Inflammatory macrophage treated with lipopolysaccharide for 4 hours (primary cell): ENCODE measurements at places on chromosomes 7 and 10.

DNA sequence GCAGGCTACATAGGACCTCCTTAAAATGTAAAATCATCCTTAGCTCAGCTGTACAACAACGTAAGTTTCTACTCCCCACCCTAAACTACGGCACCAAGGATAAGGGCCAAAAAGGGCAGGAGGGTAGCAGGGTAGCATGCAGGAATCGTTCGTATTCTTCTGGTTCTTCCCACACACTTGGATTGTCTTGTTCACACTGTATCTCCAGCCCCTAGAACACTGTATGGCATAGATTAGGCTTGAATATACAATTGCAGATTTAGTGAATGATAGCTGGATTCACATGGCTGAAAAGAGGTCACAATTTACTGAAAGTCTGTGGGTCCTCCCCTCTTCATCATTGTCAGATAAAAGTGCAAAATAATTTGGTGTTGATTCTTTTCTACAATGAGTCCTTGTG lies 28.2 kb upstream of the PRKAR2B start:
- DNase-seq, result no peak

GRCh38 chr7:98418636-98419315 lies 17.9 kb upstream of the BAIAP2L1 start:
- peak; percentile 75 for DNase-seq

GRCh38 chr10:114507449-114507848 lies 103.1 kb upstream of the AFAP1L2 start:
- no peak for DNase-seq

- DNase-seq, result no peak
Measured at GRCh38 chr7:142445019-142445686, 187.3 kb upstream of the PRSS58 start.

DNA sequence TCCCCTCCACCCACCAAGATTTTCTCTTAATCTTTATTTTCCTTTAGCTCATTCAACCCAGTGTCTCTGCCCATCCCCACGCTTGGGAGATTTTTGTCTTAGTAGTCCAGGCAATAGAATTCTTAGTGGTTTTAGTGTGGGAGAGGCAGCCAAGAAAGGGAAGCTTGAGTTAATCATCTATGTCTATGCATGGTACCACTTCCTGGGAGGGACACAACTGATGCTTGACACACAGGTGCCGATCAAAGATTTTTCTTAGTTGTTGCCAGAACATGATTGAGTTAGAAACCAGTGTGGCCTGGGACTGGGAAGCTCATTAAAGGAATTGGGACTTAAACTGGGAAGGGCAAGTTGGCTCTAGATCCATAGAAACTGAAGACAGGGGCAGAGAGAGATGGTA lies 3.1 kb downstream of the STRA8 start:
- DNase-seq, result peak; percentile 25

- no peak for DNase-seq
Measured at GRCh38 chr10:27534161-27534700, 30.1 kb downstream of the RAB18 start.

- peak; percentile 83 for DNase-seq
Measured at GRCh38 chr10:11678074-11678793, 63.9 kb upstream of the ECHDC3 start.

- no peak for DNase-seq
Measured at GRCh38 chr7:107405559-107405958, 64.3 kb upstream of the GPR22 start.

DNA sequence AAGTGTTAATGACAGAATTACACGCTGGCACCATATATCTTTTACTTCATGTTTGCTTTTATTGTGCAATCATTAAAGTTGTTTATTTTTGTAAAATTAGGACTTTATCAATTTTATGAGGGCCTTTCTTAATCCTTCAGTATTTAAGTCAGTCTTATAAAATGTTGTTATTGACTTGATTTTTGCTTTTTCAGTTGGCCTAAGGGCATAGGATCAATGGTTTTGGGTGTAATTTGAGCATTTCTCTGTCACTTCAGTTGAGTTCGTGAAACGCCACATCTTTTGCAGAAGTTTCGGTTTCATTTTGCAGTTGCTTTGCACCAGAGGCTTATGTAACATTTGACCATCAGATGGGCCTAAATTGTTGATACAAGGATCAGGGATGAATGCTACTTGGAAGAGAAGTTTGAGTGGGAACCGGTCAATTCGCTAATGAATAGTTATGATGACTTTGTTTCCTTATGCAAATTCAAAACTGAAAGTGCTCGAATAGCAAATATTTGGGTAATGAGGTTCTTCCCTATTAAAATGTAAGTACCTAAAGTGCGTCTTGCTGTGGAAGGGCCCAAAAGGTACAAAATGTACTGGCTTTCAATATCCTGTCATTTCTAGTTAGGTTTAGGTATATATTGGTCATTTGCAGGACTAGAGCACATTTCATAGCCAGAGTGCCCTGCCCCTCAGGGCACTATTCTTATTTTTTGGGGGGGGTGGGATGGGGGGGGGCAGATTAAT lies 340.9 kb downstream of the LRMDA start:
- peak; percentile 80 for DNase-seq

DNA sequence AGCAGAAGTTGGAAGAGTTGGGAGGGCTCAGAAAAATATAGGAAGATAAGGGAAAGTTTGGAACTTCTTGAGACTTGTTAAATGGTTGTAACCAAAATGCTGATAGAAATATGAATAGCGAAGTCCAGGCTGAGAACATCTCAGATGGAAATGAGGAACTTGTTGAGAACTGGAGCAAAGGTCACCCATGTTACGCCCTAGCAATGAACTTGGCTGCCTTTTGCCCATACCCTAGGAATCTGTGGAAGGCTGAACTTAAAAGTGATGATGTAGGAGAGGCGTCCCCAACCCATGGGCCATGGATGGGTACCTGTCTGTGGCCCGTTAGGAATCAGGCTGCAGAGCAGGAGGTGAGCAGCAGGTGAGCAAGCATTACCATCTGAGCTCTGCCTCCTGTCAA lies 347.8 kb downstream of the ARL4A start:
- DNase-seq, result no peak

- DNase-seq, result no peak
Measured at GRCh38 chr7:33299425-33299824, 170.1 kb downstream of the BBS9 start.

DNA sequence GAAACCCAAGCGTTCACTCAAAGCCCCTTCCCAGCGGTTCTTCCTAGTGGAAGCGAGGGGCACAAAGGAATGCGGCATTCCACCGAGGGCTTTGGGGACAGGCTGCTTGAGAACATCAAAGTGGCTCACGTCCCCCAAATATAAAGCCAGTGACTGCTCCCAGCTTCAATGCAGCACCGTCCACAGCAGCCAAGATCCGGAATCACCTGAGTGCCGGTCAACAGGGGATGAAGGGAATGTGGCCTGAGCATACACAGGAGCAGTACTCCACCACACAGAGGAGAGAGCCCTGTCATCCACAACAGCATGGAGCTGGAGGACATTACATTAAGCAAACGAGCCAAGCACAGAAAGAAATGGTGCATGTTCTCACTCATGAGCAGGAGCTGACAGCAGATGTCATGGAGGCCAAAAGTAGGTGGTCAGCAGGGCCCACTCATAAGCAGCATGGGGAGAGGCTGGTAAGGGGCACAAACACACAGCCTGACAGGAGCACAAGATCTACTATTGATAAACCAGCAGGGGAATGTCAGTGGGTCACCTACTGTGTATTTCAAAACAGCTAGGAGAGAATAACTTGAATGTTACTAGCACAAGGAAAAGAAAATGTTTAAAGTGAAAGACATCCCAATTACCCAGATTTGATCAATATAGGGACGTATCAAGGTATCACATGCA lies 79.5 kb downstream of the DIP2C start:
- no peak for DNase-seq

DNA sequence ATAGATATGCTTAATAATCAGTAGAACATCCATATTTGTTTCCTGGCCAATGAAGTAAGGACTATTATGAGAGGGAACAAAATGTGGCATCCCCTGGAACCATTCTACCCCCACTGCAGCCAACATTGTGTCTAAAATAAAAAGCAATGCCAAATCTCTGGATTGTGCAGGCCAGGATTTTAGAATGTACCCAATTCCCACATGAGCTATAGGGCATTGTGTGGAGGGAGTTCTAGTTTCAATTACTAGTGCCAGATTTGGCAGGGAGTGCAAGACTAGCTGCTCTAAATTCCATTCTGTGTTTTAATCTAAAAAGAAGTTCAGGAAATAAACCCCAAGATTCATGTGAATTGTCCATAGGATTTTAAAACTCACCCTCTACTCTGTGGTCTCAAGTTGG lies 112.3 kb downstream of the HGF start:
- DNase-seq, result no peak

- DNase-seq, result no peak
Measured at GRCh38 chr10:14954934-14955333, 1.0 kb upstream of the DCLRE1C start.

DNA sequence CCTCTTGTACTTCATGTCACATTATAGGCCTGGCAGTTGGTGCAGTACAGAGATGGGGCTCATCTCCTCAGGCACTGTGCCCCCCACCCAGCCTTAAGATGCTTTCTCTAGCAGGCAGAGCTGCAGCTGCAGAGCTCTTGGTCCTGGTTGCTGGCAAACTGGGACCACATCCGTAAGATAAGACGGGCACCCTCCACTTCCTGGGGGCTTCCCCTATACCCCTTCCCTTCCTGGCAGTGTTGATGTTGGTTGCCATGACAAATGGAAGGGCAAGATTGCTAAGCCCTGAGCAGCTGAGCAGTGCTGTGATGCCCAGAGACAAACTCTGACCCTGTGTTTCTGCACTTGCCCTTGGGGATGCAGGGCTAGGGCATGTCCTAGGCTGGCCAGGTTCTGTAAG lies 103.4 kb upstream of the ANLN start:
- no peak for DNase-seq

- DNase-seq, result peak; percentile 70
Measured at GRCh38 chr10:132560241-132560731, 22.7 kb downstream of the INPP5A start.

DNA sequence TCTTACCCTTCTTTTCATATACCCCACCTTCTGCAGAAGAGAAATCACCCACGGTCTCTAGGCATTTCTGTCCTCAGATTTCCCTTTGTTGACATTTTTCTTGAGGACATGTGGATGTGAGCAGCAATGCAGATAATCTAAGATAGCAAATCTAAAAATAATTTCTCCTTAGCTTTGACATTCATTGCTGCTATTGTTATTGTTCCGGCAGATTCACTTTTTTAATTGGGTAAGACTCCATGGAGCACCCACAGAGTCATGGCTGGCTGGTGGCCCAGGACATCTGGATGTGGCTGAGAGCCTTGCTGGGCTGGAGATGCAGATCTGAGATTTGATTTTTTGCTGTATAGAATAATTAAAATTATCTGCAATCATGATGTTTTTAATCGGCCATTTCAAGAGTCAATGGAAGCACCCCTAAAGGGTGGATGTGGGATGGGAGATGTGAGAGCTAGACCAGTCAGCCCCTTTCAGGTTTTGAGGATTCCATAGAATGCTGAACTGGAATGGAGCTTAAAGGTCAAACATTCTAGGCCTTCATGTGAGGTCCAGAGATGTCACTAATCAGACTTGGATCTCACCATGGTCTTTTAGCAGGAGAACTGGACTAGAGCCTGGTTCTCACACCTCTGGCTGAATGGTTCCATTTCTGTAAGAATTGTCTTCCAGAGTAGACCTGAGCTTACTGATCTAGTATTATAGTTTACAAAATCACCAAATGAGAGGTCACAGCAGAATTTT lies 37.5 kb downstream of the TAS2R41 start:
- no peak for DNase-seq

- no peak for DNase-seq
Measured at GRCh38 chr7:113953553-113953952, 34.7 kb upstream of the PPP1R3A start.

- no peak for DNase-seq
Measured at GRCh38 chr7:47952224-47952623, 4.0 kb upstream of the PKD1L1 start.

DNA sequence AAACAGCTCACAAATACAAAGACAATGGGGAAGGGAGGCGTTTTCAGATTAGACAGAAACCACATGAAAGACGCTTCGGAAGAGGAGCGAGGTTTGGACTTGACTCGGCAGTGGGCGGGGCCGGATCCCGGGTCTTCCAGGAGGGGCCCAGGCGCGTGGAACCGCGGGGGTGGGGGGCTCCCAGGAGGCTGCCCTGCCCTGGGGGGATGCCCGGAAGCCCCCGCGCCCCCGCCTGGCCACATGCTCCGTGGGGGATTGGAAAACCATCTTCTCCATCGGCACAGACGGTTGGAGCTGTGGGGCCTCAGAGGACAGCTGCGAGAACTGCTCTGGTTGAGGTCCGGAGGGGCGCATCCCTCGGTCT lies 186.0 kb upstream of the SHH start:
- DNase-seq, result no peak

GRCh38 chr7:100071018-100071723 lies 10.4 kb downstream of the ZNF3 start:
- DNase-seq, result no peak

DNA sequence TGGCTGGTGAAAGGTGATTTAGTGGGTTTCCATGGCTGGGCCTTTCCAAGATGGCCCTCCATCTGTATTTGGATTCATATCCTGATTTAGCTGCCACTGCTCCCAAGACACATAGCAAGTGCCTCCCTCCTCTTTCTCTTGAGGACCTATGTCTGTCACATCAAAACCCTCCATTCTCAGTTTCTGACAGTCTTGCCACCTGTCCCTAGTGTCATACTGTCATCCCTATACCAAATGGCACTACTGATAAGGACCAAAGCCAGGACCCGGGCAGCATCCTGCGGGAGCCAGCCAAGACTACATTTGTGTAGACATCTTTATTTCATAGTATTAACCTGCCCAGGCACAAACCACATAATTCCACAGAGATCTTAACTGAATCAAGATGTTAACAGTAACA lies 34.8 kb downstream of the PNLIPRP2 start:
- DNase-seq, result no peak

GRCh38 chr10:86169066-86169465 lies 197.5 kb downstream of the GRID1 start:
- DNase-seq, result no peak

DNA sequence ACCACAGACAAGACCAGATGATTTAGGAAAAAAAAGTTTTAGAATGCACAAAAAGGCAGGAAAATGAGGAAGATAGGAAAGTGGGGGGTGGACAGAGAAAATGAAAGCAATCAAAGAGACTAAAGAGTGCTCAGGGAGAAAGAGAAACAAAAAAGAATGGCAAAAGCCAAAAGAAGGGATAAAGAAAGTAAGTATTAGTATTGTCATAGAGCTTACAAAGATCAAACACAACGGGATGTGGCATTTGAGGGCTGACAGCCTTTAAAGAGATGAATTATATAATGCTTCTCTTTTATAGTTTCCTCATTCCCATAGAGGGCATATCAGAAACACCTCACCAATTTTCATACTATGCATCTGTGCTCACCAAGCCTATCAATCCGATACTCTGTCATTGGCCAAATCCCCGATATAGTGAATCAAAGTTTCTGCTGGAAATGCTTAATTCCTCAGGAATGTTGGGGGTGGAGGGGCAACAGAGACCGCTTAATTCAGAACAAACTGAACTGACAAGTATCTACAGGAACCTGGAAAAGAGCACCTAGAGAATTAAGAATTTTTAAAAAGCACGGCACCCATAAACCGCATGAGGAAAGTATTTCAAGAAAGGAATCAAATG lies 2.7 kb downstream of the COG5 start:
- peak; percentile 60 for DNase-seq

DNA sequence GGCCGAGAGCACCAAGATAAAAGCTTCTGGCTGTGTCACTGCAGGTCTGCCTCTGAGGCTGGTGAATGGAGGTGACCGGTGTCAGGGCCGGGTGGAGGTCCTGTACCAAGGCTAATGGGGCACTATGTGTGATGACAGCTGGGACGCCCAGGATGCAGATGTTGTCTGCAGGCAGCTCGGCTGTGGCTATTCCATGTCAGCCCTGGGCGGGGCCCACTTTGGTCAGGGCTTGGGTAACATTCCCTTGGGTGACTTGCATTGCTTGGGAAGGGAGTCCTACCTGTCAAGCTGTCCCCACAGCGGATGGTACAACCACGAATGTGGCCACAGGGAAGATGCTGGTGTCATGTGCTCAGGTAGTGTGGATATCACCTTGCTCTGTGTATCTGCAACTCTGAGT lies 8.0 kb downstream of the DMBT1 start:
- DNase-seq, result no peak
